ENCODE measurements at places on chromosomes 1 and 21.

DNA sequence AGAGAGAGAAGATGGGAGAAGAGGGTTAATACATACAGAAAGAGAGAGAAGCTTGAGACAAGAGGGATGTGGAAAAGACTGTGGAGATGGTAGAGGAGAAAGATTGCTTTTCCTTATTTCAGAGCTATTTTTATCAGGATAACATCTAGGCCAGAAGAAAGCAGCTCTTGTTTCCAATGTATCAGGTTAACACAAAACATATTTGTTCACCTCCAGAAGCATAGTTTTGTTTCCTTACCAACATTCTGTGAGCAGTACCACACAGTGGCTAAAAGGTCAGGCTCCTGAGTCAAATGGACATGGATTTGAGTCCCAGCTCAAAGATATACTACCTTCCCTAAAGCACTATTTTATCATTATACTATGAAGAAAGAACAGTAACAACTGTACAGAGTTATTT is 185.5 kb downstream of the DUSP10 start:
- no peak for DNase-seq

GRCh38 chr1:223487887-223488259 is 94.7 kb downstream of the CCDC185 start:
- DNase-seq: no peak

DNA sequence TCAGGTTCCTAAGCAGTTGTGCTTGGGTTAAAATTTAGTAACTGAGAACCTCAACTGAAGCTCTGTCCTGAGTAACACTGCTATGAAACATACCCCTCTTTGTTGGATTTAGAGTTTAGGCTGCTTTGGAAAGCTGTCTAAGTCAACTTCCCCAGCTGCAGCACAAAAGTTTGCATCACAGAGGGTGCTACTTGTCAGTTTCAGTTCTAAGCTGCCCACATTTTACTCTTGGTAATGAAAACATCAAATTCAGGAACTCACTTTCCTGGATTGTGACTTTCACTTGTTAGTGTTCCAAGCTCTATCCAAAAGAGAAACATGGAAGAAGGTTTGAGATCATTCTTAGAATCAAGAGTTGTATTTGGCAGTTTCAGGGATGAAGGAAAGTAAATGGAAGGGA is 191.7 kb upstream of the NFIA start:
- no peak for DNase-seq

DNA sequence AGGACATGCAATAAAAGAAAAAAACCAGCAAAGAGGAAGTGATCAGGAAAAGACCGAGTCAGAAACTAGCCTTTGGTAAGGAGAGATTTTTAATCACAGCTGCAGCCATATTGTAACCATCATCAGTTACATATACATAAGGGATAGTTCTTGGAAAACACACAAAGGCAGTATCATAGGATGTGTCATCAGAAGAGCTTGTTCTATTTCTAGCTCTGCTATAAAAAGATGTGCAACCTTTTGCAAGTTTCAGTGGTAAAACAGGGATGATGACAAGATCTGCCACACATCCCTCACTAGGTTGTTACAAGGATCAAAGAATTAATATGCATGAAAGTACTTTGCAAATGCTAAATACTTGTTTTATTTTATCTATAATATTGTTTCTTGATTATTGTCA is 342.0 kb downstream of the VAV3 start:
- peak; percentile 51 for DNase-seq

GRCh38 chr1:230507236-230507635 is 81.1 kb upstream of the PGBD5 start:
- no peak for DNase-seq

GRCh38 chr21:27636656-27637055 is 669.8 kb upstream of the ADAMTS5 start:
- no peak for DNase-seq

DNA sequence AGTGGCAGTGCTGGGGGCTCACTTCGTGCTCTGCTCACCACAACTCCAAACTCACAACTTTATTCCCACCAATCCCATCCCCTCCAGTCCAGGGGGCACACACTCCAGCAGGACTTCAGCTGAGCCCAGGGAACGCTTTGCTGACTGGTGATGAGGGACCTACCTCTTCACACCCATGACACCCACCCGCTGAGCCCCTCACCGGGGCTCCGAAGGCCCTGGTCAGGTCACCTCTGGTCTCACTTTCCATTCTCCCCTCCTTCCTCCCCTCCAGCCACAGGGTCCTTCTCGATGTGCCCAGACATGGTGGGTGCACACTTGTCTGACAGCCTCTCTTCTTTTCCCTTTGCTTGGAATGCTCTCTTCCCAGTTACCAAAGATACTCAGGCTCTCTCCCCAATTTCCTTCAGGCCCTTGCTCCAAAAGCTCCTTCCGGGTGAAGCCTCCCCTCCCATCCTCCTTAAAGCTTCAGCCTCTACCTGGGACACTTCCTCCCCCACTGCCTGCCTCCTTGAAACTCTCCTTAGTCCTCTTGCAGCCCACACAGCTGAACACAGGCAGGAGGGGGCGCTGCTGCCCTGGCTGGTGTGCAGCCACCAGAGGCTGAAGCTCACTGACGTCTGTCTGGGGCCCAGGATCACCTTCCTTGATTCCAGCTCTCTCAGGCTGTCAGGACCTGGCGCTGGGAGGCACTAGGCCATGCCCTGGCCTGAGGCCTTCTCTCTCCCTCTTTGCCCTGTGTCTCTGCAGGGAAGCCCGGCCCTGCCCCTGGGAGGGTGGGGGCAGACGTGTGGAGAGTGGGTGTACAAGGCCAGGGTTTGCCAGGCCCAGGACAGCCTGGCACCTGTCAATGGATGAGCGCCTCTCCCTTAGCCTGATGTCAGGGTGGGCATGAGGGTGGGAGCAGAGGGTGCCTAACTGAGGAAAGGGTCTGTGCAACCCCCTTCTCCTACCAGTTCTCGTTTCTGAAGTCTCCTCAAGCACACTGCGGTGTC is 1.6 kb downstream of the KCNE1 start:
- no peak for DNase-seq

DNA sequence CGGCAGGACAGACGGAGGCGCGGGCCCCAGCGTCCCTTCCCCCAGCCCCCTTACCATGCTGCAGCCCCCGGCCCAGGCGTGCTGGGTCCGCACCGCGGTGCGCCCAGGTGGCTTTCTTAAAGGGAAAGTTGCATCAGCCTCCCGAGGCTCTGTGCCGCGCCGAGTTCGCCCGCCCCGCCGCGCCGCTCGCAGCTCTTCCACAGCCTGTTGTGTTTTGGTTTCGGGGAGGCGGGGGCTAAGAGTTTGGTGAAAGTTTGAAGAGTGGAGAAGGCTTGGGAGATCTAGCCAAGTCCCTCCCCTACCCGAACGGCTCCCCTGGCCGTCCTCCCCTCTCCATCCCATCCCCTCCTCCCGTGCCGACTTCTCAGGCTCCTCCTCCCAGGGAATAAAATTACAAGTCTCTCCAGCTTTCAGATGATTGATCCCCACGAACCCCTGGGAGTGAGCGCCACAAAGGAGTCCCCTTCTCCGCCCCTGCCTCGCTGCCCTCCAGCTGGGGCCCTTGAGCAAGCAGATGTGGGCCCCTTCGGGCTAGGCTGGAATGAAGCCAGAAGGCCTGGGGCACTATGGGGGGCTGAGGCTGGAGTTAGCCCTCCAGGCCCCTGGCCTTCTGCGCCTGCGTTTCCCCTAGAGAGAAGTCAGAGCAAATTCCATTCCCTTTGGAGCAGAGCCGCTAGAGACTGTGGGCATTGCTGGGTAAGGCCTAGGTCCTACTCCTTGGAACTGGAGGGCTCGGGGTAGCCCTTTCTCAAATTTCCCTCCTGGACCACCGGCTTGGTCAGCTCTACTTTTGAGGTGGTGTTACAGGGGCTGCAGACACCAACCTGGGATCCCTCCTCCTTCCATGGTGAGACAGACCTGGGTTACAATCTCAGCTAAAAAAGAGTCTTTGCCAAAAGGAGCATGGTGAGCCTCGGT is at the start of gene SLC6A9:
Gene SLC6A9 (minus strand): TSS at position 211 of the 918 bp plus-strand sequence. CDS start 7,185 bp downstream, outside the sequence.
- DNase-seq: peak; percentile 78

Data from fibroblast of skin of left quadriceps (primary cell).